Activated CD8-positive, alpha-beta memory T cell treated with anti-CD3 and anti-CD28 coated beads for 48 hours (primary cell): ENCODE measurements at places on chromosomes 16 and 17.

DNA sequence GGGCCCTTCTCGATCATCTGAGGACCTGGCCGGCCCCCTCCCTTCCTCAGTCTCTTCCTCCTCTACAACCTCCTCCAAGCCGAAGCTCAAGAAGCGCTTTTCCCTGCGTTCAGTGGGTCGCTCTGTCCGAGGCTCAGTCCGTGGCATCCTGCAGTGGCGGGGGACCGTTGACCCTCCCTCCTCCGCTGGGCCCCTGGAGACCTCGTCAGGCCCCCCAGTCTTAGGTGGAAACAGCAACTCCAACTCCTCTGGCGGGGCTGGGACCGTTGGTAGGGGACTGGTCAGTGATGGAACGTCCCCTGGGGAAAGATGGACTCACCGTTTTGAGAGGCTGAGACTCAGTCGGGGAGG, 2.8 kb downstream of the SH2B1 start:
- DNase-seq = no peak

DNA sequence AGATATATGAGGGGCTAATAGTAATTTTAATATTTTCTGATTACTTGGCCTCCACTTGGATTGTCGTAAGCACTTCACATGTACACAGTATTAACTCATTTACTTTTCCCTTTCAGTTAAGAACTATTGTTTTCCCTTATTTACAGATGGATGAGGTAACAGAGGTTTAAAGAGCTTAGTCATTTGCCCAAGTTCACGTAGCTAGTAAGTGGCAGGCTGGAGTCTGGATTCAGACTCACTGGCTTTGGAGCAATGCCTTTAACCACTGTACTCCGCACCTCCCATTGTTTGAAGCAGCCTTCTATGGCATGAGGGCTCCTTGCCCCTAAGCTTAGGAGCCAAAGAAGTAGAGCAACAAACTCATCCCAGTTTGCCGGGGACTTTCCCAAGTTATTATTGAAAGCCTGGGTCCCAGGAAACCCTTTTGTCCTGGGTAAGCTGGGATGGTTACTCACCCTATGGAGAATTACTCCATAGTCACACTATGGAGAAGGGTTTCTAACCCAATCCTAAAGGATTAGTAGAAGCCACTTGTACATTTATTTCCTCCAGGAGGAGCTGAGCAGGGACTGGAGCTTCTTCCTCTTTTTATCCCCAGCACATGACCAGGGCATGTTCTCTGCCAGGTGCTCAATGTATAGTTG, 12.3 kb downstream of the FOXL1 start:
- DNase-seq = no peak

DNA sequence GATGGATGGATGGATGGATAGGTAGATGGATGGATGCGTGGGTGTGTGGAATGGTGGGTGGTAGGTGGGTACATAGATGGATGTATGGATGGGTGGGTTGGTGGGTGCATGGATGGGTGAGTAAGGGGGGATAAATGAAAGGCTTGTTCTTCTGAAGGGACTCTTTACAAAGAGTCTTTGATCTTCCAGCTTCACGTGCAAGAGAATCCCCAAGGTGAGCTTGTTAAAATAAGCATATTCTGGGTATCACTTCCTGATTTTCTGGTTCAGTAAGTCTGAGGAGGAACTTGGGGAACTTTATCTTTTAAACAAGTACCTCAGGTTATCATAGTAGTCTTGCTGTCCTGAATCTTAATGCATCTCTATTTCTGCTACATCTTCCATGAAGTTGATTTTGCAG, 639.1 kb downstream of the MAF start:
- no peak for DNase-seq

DNA sequence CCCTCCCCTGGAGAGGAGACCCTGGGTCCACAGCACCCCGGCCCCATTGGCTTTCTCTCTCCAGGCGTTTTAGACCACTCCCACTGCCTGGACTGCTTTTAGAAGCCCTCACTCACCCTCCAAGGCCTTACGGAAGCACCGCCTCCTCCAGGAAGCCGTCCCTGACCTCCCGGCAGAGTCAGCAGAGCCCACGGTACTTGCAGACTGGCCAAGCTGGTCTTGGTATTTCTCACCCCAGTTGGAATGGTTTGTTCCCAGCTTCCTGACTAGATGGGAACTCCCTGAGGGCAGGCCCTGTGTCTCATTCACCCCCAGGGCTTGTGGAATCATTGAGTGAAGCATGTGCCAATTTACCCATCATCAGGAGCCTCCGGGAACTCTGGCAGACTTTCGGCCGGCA, 9.2 kb downstream of the SCGB1C2 start:
- DNase-seq = no peak

DNA sequence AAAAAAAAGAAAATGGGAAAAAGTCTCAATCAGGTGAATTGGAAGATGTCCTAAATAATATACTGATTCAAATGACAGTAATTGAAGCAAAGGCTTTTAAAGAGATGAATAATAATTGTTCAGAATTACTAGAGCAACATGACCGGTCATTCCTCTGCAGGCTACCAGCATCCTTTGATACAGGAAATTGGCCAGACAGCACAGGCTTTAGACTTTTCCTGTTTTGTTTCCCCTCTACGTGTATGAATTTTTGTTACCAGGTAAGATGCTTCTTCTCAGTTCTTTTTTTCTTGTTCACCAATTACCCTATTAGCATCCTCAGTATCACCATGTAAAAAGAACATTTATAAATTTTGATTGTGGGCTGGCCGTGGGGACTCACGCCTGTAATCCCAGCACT, 77.5 kb downstream of the RPGRIP1L start:
- no peak for DNase-seq

DNA sequence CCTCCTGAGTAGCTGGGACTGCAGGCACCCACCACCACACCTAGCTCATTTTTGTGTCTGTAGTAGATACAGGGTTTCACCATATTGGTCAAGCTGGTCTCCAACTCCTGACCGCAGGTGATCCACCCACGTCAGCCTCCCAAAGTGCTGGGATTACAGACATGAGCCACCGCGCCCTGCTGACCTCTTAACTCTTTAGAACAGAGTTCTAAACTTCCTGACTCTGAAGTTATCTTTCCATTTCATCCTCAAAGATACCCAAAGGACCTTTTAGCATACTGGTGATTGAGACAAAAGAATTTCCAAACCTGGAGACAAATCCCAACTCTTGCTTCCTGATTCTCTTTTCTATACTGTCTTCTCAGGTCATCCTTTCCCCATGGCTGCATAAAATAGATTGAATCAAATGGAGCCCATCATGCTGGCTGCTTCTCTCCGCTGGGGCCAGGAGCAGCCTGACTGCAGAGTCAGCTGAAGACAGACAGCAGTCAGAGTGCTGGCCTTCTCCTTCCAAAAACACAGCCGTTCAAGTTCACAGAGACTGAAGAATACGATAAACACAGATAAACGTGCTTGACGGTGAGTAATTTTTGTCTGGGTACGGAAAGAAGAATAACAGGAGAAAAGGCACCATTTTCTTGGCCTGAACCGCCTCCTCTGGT, 76.5 kb upstream of the ATF7IP2 start:
- no peak for DNase-seq

DNA sequence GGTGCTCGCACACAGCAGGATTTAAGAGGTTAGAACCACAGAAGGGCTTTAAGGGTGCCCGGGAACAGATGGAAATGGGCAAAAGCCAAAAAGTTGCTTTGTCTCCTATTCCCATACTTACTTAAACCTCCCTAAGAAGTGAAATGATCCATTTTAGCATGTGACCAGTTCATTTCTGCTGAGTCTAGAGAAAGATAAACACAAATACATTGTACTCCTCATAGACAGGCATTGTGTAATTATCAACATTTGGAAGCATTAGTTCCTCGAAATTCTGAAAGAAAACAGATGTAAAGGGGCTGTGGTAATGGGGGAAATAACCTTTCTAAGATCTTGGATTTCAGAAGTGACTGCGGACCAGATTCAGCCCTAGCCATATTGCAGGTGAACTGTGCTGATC, 178.3 kb downstream of the CYB561 start:
- DNase-seq = no peak

DNA sequence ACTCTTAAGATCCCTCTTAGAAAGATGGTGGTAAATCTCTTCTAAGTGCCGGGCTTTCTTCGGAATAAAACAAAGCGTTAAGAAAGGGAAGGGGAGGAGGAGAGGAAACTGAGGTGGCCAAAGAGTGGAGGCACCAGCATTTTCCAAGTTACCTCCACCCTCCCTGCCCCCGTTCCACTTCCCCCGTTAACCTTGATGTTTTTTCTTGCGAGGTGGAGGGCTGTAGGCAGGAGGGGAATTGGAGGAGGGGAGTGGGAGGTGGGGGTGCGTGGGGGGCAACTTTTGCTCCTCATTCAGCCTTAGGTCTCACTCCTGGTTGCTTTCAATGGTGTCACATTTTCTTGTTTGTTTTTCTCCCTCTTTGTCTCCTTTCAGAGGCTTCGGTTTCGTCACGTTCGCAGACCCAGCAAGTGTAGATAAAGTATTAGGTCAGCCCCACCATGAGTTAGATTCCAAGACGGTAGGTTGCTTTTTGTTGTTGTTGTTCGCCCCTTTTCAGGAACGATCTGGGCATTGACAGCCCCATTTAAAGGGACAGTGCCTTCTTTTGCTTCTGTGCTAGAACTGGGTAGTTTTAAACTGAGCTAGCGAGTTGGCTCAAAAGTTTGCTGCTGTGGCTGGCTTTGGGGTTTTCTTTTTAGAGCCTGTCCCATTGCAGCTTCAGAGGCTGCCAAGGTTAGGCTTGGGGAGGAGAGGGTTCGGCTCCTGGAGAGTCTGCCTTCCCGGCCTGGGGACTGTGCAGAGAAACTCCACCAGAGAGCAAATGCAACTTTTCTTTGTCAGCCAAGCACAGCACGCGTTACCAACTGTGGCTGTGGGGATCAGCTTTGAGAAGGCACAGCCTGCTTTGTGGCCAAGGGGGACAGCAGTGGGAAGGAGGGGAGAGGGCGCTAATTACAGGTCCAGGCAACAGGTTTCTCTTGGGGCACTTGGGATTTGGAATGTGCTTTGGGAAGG, 1.9 kb downstream of the MSI2 start:
- DNase-seq = no peak

- DNase-seq = no peak
These were observed 377.8 kb downstream of the SOX9 start for GRCh38 chr17:72498364-72499210.

- DNase-seq = peak; percentile 70
These were observed at the start of gene CISD3 for GRCh38 chr17:38729886-38730525. CISD3 (plus strand) TSS chr17:38730341; CDS start chr17:38730359, 18 bp downstream.

- DNase-seq = no peak
These were observed 3.3 kb upstream of the N4BP1 start for GRCh38 chr16:48613061-48613957.

- DNase-seq = no peak
These were observed 8.0 kb upstream of the VAT1L start for GRCh38 chr16:77780378-77780837.

DNA sequence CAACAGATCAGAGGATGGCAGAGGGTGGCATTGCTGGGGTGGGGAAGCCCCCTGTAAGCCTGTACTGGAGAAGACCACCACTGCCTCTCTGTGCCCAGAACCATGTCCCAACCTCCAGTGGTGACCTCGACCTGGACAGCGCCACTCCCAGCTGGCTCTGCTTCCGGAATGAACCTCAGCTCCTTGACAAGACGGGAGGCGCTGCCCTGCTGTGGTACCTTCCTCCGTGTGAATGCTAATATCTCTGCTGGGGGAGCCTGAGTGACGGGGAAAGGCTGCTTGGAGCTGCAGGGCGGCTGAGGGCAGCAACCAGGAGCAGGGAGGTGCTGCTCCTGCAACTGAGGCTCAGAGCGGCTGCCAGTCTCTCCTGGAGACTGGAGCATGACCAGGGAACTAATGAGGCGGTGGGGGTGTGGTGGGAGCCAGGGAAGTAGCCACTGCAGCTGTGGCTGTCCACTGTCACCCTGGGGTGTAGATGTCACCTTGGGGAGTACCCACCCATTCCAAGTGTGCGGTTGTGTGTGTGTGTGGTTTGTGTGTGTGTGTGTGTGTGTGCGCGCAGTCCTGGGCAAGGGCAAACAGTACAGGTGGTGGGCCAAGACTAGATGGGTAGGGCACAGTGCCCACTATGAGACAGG, 6.2 kb downstream of the PRCD start:
- no peak for DNase-seq

GRCh38 chr17:62098623-62099231, 33.6 kb upstream of the MED13 start:
- DNase-seq = no peak

- DNase-seq = no peak
These were observed 120.9 kb downstream of the DNAH9 start for GRCh38 chr17:11719203-11719602.

DNA sequence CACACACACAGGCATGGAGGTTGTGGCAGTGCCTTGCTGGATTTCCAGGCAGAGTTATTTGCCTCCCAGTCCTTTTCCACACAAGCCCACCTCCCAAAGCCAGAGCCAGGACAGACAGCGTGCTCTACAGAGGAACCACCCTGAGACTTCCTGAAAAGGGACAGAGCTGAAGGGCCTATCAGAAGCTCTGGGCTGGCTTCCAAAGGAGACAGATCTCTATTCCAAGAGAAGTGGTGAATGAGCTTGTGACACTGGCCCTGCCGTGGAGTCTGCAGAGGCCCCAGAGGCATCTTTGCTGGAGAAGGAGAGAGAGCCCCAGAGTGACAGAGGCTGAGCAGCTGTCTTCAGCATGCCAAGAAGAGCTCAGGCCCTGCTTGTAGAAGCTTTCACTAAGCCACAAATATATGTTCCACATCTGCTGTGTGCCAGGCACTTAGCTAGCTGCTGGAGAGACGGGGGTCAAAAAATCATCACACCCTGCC, 8.3 kb upstream of the LPCAT2 start:
- DNase-seq = no peak

DNA sequence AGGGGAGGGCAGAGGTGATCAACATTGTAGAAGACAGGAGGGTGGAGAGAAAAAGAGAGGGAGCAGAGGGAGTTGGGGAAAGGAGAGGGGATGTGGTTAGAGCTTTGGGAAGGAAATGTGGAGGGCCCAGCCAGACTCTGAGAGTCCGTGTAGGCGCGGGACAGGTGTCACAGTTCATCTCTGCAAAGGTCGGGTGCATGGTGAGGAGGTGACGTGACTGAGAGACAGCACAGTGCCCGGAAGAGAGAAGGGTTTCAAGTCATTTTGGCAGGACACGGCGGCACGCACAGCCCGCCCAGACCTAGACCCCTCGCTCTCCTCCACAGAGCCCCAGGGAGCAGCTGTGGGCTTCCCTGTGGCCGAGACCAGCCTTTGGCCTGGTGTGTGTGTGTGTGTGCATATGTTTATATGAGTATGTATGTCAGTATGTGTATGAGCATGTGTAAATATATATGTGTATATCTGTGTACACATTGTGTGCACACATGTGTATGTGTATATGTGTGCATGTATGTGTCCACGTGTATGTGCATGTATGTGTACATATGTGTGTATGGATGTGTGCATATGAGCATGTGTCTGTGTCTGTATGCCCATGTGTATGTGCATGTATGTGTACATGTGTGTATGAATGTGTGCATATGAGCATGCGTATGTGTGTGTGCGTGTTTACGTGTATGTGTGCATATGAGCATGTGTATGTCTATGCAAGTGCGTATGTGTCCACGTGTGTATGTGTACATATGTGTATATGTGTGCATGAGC, 104.6 kb downstream of the SEC14L1 start:
- DNase-seq = no peak

- DNase-seq = no peak
These were observed 126.8 kb downstream of the CACNG3 start for GRCh38 chr16:24382762-24383407.
